ENCODE measurements at places on chromosomes 5 and 9.

- DNase-seq = no peak
These were observed 40.5 kb upstream of the CDH18 start for GRCh38 chr5:20028506-20028905.

DNA sequence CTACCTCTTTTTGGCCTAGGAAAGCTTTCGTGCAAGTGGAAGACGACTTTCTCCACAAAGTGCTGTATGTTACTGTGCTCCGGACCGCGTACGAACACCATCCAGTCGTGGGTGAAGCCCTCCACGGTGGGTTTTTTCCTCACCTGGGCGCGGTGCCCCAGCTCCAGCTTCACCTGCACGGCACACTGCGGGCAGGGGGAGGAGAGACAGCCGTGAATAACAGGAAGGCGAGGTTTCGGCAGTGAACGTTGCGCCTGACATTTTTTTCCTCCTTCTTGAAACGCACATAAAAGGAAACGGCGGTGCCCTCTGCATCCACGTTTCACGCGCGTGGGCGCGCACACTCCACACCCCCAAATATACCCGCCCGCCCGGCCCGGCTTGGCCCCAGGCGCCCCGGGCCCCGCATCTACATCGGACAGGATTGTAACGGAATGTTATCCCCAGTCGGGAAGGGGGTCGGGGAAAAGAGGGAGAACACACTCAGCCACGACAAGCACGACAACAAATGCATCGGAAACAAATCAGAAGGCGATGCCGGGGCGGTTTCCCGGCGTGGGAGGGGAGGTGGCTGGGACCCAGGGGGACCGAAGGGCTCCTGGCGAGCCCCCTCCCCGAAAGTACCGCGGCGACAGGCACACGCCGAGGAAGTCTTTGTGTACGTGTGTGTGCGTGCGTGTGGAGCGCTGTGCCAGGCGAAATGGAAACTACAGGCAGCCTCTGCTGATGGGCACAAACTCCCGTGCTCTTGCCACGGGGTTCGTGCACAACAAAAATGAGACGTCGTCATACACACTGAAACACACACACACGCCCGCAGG, 1.4 kb downstream of the MLLT3 start:
- DNase-seq = peak; percentile 80

DNA sequence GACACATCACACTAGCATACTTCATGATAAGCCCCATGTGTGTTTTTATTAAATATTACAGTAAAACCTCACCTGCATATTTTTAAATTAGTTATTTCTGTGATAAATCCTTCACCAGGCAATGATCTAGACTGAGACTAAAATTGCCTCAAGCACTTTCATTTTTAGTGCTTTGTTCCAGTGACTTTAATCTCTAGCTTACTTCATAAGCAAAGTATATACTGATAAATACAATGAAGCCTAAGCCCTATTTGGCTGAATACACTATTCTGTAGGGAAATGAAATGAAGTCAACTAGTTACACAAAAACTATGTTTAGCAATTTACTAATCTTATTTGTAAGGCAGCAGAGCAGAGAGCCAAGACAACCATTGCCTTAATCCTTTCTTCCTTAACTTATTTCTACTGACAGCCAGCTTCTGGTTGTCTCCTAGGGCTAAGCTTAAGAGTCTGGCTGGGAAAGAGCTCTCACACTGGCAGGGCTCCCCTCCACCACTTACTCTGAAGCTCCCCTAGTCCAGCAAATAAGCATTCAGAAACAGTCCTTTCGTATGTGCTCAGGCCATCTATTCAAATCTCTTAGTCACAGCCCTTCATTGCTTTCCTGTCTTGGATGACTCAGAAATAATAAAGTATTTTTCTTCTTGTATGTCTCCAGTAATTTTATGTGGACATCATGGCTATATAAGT, 31.4 kb upstream of the MTAP start:
- DNase-seq = no peak

DNA sequence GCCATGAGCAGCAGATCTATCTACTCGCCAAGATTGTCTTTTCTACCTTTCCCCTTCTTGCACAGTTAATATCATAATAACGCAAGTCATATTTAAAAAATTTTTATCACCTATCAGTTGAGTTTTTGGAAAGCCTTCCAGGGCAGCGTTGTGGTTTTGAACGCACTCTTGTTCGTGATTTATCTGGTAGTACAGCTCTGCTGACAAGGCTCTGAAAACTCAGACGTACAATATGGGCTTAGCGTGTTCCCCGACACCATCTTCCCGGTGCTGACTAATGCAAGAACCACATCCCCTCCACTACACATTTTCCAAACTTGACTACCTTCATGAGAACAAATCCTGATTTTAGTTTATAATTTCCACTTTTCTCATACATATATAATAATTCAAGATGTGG, 1.6 kb upstream of the NFIL3 start:
- DNase-seq = no peak

GRCh38 chr5:137580030-137580429, 80.9 kb upstream of the SPOCK1 start:
- DNase-seq = no peak

DNA sequence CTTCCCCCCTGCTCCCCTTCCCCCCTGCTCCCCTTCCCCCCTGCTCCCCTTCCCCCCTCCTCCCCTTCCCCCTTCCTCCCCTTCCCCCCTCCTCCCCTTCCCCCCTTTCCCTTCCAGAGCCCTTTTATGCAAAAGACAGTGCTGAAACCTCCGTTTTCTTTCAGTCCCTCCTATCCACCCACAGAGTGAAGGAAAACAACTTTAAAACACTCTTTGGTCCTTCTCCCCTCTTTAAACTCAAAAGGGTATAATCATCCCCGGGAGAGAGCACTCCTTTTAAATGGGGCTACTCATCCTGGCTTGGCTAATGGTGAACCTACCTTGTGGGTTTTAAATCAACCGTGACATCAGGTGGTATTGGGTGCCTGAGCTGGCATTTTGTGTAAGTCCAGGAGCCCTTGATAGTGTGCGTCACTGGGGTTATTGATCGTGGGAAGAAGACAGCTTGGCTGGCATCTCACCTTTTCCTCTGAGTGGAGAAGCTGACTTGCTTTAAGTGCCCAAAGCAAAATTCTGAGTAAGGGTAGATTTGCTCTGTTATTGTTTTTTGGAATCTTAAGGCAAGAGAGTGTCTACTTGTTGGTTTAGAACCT, 2.7 kb downstream of the LARP1 start:
- DNase-seq = no peak

DNA sequence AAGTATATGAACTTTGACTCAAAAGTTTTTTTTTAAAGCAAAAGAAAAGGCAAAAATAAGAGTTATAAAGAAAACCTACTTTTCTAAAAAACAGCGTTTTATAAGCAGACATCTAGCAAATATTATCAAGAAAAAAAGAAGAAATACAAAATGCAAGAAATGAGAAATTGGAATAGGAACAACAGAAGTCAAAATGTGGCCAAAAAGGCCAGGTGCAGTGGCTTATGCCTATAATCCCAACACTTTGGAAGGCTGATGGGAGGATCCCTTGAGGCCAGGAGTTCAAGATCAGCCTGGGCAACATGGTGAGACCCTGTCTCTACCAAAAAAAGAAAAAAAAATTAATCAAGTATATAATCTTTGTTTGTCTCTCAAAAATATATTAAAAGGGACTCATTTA, 35.9 kb downstream of the APTX start:
- no peak for DNase-seq

DNA sequence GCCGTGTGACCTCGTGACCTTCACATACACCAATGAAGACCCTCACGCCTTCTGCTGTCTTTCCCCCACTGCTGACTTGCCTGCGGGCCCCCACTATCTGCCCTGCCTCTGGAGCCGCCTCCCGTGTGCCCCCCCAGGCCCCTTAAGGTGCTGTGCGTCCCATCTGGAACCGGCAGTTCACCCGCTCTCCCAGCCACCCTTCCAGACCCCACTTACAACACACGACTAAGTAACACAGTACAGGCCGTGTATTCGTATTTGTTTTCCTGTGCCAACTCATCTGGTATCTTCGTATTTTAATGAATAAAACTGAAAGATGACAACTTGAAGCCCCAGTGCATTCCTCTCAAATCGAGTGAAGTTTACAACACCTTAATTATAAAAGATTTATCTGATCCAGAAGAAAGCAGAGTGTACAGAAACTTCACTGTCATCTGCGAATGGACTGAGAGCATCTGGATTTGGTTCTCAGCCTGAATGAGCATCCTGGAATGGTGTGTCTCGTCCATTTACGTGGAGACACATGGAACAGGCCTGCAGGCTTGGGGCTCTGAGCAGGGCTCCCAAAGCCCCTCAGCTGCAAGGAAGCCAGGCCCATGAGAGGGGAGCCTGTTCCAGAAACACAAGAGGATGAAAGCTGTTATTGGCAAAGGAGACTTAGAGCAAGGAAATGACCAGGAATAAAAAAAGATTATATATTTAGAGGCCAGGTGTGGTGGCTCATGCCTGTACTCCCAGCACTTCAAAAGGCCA, 21.9 kb upstream of the TERT start:
- no peak for DNase-seq

DNA sequence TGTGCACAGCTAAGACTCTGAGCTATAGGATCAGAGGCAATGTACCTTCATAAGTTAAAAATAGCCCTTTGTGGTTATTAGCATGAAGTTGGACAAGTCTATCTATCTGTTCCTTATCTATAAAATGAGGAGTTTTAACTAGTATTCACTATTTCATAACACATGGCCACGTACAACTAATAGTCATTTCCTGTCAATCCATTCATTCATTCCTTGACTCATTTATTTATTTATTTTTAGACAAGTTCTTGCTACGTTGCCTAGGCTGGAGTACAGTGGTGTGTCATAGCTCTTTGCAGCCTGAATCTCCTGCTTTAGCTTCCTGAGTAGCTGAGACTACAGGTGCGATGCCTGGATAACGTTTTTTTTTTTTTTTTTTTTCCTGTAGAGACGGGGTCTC, 92.1 kb downstream of the NR3C1 start:
- DNase-seq = no peak

DNA sequence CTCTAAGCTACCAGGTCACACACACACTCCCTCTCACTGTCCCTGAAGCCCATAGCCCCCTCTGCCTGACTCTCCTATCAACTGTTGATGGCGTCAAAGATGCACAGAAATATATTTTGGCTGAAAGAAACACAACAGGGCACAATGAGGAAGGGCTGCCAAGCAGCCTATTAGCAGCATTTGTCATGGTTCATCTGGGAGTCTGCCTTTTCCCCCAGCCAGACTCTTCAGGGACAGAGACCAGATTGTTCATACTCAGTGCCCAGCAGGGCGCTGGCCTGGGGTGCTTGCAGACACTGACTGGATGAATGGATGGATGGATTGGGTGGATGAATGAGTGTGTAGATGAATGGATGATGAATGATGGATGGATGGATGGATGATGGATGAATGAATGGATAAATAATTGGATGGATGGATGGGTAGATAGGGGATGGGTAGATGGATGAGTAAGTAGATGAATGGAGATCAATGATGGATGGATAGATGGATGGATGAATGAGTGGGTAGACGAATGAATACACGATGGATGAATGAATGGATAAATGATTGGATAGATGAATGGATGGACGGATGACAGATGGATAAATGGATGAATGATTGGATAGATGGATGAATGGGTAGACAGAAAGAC, 90.5 kb downstream of the ADAMTS2 start:
- DNase-seq = no peak

DNA sequence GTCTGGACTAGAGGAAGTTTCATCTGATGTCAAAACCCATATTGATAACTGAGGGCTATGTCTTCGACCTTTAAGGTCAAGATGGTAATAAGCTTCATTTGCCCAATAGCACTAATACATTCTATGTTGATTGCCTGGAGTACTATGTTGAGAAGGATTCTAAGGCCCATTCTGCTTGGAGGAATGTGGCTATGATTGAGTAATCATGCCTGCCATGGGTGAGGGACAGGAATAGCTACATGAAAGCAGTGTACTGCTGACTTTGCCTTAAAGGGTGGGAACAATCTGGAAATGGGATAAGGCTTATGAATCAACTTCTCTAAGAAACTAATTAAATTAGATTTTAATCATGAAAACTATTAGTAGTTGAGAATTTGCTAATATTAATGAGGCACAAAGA, 13.6 kb downstream of the NNT start:
- DNase-seq = no peak

- DNase-seq = no peak
These were observed 10.4 kb upstream of the CMBL start for GRCh38 chr5:10317825-10318682.

- DNase-seq = no peak
These were observed 74.8 kb downstream of the SLF1 start for GRCh38 chr5:94693043-94693822.

- DNase-seq = no peak
These were observed 132.4 kb upstream of the OTULINL start for GRCh38 chr5:14449052-14449661.

DNA sequence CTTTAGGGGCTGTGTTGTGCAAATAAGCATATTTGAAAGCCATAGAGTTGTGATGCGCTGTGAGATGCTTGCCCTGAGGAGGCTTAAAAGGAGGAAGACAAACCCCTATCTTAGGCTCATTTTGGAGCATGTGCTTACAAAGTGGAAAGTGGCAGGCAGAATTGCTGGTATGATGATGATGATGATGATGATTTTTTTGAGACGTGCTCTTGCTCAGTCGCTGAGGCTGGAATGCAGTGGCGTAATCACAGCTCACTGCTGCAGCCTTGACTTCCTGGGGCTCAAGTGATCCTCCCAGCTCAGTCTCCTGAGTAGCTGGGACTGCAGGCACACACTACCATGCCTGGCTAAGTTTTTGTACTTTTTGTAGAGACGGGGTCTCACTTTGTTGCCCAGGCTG, 1.7 kb downstream of the CNOT8 start:
- no peak for DNase-seq

- no peak for DNase-seq
These were observed 39.1 kb upstream of the FLT4 start for GRCh38 chr5:180688330-180689070.

DNA sequence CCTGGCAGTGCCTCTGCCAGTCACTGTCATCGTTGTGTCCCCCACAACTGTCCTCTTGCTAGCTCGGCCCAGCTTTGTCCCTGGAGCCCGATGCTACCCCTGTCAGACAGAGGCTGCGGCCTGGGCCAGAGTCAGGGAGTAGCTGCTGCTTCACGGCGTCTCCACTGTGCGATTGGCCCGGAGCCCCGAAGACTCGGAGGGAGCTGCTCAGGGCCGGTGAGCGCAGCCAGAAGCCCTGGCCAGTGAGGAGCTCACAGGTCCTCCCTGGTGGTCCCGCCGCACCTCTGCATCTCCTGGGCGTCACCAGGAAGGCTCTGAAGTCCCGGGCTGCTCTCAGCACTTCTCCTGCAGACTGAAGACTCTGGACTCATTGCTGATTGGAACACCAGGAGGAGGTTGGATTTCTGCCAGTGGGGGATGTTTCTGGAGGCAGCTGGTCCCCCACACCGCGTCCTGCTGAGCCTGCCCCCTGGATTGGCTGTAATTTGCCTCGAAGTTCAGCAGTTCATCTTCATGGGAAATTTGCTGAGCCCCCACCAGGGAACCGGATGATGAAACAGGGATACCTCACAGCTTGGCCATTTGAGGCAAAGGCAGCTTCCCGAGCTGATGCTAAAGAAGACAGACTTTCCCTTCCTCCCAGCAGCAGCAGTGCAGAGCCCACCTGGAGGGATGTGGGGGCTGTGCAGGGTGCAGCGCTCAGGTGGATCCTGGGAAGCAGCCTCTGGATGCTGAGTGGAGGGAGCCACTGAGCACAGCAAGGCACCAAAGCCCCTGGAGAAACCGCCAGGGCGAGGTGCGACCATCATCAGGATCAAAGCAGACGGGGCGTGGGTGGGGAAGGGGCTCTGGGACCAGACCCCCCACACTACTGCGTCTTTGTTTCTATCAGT, 45.6 kb downstream of the USP20 start:
- peak; percentile 53 for DNase-seq

All from spinal cord (tissue), 10 donors.